ENCODE measurements at places on chromosomes 5 and 9.

GRCh38 chr9:36479101-36479500 is 79.0 kb upstream of the RNF38 start:
- no peak for DNase-seq

- DNase-seq: no peak
Observed at GRCh38 chr9:32180597-32180996, 203.8 kb upstream of the ACO1 start.

- DNase-seq: peak; percentile 81
Observed at GRCh38 chr5:1516615-1517601, 6.9 kb downstream of the LPCAT1 start.

GRCh38 chr5:14531668-14532067 is 49.9 kb upstream of the OTULINL start:
- DNase-seq: peak; percentile 19

DNA sequence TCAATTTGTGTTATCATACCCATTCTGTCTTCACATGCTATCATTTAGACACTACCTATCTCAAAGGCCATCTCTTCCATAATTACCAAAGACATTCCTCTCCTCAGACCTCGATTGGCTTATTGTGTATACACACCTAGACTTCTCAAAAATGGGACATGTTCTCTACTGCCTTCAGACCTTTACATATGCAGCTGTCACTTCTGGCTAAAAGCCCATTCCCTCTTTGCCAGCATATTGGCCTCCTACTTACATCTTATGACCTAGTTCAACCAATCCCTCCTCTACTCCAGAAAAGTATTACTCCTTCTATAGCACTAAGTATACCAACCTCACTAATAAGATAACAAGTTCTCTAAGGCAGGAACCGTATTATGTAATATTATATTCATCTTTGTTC is 84.4 kb downstream of the RAPGEF6 start:
- DNase-seq: peak; percentile 6

DNA sequence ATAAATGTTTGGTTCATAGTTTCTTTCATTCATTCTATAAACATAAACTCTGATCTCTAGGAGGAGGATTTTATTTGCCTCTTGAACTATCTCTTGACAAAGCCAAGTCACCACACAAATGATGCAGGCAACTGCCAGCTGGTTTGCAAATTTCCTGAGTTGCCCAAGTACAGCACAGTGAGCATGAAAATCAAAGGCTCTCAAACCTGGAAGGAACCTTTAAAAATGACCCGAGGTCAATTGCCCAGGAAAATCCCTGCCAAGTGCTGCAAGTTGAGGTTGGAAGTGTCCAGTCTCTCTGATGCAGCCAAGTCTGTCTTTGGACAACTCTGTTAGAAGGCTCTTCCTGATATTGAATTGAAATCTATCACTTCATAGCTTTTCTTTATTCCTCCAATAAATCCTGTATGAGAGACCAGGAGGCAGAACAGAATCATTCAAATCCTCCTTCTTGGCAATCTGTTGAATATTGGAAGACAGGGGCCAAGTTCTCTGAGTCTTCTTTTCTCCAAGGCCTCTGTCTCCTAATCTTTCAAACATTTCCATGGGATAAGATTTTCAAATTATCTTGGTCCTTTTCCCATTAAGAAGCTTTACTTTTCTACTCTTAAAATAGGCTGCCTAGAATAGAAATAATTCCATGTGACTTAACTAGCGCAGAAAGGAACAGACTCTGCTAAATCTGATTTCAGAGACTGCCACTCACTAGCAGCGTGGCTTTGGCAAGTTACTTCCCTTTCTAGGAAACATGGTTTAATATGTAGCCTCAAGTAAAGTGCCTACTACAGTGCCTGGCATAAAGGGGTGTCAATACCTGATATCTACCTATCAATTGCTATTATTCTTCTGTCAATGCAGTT is 159.2 kb downstream of the SNX18 start:
- no peak for DNase-seq

DNA sequence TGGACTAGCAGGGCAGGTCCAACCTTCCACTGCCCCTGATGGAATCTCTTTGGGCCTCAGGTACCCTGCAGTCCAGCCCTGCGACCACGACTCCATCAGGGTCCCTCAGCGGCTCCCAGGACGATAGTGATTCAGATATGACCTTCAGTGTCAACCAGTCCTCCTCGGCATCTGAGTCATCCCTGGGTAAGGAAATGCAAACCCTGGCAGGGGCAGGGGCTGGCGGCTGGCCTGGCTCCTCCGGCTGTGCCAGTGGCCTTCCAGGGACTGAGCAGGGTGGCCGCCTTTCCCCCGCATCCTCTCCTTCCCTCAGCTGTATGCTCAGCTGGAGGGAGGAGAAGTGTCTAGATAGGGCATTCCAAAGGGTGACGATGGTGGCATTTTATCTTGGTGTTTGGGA is 45.0 kb downstream of the NEURL1B start:
- DNase-seq: no peak

DNA sequence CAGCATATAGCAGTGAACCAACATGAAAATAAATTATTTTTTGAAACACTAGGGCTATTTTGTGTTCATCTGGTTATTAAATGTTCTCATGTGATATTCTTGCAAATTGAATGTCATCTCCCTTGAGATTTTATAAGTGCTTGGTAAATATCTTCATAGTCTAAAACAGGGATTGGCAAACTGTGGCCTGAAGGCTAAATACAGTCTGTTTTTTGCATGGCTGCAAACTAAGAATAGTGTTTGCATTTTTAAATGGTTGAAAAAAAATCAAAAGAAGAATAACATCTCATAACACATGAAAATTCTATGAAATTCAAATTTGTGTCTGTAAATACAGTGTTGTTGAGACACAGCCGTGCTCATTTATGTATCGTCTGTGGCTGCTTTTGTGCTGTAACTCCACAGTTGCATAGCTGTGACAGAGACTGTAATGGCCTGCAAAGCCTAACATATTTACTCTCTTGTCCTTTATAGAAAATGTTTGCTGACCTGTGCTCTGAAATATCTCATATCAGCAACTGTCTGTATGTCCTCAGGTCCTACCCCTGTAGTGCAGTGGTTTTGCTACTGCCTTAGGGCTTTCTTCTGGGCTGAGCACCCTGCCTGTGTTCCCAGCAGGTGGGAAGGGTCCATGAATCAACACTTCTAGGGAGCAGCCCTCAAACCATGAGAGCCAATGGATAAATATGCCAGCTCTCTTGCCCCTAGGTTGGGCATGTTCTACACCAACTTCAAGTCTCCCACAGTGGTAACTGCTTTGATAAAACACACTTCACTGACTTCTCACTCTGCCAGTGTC is 41.7 kb upstream of the ARRDC3 start:
- DNase-seq: no peak

GRCh38 chr5:181204826-181205760 is at the start of gene TRIM7:
TSS of gene TRIM7 (minus strand) at chr5:181205196. CDS start at chr5:181205110, 86 bp downstream.
- no peak for DNase-seq

- DNase-seq: no peak
Observed at GRCh38 chr9:96616817-96617438, 2.7 kb downstream of the CDC14B start.

DNA sequence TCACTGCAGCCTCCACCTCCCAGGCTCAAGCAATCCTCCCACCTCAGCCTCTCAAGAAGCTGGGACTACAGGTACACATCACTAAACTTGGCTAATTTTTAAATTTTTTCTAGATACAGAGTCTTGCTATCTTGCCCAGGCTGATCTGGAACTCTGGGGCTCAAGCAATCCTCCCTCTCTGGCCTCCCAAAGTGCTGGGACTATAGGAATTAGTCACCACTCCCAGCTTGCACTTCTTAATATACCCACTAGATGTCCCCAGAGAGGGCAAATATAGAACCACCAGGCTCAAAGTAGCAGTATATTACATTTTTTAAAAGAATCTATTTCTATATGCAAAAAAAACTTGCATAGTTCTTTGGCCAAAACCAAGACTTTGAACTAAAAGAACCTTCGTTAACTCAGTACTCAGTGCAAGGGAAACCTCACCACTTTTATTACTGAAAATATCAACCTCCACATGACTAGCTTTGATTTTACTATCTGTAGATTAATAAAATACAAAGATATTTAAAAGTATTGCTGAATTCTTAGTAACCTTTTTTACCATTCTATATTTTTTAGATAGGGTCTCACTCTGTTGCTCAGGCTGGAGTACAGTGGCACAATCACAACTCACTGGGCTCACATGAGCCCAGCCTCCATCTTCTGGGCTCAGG is 25.8 kb upstream of the HSD17B3 start:
- peak; percentile 60 for DNase-seq

- DNase-seq: no peak
Observed at GRCh38 chr5:40738502-40738901, 17.3 kb downstream of the TTC33 start.

DNA sequence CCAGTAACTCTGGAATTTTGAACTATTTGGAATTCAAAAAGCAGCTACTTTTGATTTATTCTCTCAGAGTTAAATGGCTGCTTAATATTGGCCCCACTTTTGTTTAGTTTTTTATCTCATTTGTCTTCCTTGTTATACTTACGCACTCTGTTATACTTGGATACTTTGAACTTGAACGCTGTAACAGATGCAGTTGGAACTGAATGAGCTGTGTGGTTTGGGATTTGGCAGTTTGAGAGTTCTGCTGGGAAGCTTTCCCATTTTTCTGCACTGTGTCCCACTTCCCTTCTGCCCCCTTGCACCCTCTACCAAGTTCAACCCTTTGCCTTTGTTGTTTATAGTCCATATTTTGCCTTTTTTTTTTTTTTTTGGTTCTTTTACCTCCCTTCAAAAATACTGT is 3.8 kb downstream of the RHOBTB3 start:
- DNase-seq: no peak

DNA sequence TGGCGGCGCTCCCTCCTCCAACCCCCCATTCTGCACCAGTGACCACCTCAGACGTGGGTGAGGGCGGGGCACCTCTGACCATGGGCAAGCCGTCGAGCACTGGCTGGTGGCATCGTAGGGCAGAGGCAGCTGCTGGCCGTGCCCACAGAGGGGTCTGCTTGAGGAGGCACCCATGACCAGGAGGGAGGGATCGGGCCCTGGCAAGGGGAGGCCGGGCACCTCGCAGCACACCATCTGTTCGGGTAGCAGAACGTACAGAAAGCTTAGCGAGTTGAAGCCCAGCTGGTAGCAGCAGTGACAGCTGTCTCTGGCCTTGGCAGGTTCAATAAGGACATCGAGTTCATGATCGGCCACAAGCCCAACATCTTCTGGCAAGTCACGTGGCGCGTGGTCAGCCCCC is 4.3 kb upstream of the SLC6A18 start:
- DNase-seq: no peak

- DNase-seq: no peak
Observed at GRCh38 chr5:167849874-167850273, 441.6 kb upstream of the WWC1 start.

DNA sequence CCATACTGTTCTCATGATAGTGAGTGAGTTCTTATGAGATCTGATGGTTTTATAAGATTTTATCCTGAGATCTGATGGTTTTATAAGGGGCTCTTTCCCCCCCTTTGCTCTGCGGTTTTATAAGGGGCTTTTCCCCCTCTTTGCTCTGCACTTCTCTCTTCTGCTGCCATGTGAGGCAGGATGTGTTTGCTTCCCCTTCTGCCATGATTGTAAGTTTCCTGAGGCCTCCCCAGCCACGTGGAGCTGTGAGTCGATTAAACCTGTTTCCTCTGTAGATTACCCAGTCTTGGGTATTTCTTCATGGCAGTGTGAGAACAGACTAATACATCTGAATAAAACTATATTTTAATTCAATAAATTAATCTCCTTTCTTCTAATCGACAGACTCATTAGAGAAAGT is 64.9 kb upstream of the ZSWIM6 start:
- no peak for DNase-seq

DNA sequence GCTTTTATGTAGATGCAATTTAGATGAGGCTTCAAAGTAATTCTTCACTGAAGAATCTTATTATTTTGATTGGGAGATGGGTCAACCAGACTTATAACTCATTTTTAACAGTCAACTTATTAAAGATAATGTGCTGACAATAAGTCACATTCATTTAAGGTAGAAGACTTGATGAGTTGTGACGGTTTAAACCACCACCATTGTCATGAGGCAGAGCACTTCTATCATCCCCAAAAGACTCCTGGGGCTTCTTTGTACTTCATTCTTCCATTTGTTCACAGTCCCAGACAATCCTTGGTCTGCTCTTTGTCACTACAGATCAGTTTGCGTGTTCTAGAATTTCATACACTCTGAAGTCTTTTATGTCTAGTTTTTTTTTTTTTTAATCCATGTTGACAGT is 346.1 kb downstream of the RASEF start:
- DNase-seq: no peak

DNA sequence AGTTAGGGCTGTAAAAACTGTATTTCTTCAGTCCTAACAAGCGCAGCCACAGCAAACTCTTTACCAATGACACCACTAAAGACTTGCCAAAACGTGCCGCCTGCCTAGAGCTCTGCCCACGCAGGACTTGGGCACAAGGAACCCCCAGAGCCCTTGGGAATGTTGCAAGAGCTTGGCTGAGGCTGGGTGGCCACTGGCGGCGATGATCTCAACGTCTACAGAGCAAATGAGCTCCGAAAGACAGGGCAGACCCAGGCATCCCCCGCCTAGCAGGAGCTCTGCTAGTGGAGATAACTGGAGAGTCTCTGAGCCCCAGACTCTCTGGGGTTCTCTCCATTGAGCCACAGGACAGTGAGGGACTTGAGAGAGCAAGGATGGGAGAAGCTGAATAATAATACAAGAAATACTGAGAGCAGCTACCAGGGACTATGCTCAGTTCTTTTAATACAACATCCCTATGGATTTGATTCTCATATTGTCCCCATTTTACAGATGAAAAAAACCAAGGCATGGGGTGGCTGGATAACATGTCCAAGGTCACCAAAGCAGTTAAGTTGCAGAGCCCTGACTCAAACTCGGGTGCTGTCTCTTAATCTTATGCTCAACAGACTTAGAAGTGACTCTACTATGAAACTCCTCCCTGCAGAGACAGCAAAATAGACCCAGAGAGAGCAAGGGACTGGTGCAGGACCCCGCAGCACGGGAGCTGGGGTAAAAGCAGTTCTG is 32.5 kb downstream of the SHB start:
- DNase-seq: no peak

DNA sequence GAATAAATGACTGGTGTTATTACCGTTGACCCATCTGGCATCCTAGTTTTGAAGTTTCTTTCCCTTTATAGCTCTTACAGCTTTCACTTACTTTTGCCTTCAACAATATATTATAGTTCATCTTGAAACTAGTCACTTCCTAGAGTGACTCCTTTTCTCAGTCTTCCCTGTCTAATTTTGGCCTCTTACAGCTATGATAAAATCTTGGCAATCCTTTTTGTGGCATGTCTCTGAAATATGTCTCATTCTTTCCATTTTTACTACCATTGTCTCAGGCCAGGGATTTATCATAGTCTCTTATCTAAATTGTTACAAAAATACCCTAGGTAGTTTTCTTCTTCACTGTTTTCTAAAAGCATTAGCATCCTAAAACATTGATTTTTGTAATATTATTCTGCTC is 621.3 kb upstream of the ZNF608 start:
- DNase-seq: no peak

GRCh38 chr9:20524776-20525175 is 97.5 kb downstream of the MLLT3 start:
- peak; percentile 13 for DNase-seq

- peak; percentile 55 for DNase-seq
Observed at GRCh38 chr5:96657068-96657467, 5.1 kb upstream of the CAST start.
